ENCODE measurements at places on chromosomes 16 and 17. TPM values are rescaled to one million over a fixed set of nuclear protein-coding genes. Genes with fewer than 3 reads are reported as not detected.
A peak's percentile ranks its signal among the peaks of the same experiment; 100 is the strongest.

DNA sequence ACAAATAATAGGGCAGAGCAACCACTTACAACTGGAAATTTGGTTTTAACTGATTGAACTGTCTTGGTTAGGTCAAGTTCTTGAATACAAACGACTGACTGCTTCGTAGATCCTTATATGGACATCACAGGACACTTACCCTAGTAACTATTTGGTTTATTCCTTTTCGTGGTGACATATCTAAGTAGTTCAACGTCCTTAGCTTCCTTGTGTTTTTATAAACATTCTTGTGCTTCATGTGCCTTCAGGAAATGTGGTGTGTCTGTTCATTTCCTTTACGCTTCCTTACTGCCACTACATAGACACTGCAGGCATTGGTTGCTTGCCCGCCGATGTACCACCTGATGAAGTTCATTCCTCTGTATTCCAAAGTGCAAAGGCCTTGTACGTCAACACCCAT, 59.3 kb downstream of the USP10 start:
- no peak for DNase-seq

GRCh38 chr16:11506741-11507305, 79.9 kb downstream of the LITAF start:
- DNase-seq, result no peak

DNA sequence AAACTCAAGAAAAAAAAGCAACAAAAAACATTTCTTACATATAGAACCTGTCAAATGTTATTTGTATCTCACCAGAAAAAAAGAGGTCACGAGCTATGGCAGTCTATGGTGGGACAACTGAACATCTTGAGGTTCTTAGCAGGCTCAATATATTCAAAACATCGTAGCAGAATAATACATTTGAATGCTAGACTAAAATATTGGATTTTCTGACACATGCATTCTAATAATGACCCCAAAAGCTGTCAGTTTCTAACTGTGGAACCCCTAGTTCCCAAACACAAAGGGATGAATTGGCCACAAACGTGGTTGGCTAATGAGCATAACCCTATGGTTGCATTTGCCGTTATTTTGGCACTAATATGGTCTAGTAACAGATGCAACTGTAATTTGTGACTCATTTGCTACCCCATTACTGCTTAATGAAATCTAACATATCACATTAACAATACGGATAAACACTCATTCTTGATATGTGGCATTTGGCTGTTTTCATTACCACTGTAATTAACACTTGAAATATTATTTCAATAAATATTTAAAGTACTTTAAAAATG, 81.2 kb downstream of the TOX3 start:
- no peak for DNase-seq

ATP1B2 gene
- polyA plus RNA-seq, result 21.5 TPM

HES7 gene
- polyA plus RNA-seq, result not detected

DPEP2 gene
- polyA plus RNA-seq, result 0.75 TPM

TCAP gene
- polyA plus RNA-seq, result 2.0 TPM

GRCh38 chr17:80846932-80847331, 144.7 kb upstream of the CHMP6 start:
- DNase-seq, result no peak

DNA sequence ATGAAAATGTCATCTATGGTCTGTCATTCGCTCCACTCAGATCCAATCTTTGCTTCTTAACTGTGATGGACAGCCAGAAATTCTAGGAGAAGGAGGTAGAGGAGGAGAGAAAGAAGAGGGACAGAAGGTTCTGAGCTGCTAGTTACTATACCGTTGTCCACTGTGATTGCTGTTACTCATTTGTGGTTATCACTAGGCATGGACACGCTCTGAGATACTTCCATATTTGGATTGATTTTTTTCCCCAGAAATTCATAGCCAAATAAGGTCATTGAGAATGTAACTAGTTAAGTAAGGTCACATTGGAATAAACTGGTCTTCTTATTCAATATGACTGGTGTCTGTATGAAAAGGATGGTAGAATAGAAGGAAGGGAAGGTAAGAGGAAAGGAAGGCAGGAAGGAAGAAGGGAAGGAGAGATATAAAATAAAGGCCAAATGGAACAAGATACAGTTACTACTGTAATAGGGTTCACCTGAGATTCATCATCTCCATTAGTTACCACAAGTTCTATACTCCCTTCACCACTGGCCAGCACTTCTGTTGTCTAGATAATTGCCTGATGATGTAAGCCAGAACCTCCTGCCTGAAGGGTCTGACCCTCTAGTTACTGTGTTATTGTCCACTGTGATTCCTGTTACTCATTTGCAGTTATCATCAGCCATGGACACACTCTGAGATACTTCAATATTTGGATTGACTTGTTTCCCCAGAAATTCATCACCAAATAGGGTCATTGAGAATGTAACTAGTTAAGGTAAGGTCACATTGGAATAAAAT, 2.9 kb downstream of the KRTAP9-7 start:
- DNase-seq, result no peak

- DNase-seq, result no peak
These were observed 1.4 kb downstream of the ERCC4 start for GRCh38 chr16:13921328-13921727.

DNA sequence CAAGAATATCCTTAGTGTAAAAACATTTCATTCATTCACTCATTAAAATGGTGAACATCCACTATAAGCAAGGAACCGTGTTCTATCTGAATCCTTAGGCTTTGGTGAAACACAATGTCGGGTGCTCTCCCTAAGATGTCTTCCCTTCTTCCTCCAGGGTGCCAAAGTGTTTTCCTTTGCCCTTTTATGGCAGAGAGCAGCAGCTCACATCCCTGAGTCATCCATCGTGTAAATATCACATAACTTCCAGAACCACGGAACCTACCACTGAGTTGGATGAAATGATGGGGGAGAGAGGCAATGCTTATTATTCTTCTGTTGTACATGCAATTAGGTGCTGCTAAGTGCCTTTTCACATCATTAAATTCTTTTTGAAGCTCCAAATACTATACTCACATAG, 50.2 kb downstream of the DNAH3 start:
- no peak for DNase-seq

RHBDL3 gene
- 1.4 TPM for polyA plus RNA-seq

- DNase-seq, result no peak
These were observed 2.1 kb downstream of the ARMC7 start for GRCh38 chr17:75111777-75112335.

DNA sequence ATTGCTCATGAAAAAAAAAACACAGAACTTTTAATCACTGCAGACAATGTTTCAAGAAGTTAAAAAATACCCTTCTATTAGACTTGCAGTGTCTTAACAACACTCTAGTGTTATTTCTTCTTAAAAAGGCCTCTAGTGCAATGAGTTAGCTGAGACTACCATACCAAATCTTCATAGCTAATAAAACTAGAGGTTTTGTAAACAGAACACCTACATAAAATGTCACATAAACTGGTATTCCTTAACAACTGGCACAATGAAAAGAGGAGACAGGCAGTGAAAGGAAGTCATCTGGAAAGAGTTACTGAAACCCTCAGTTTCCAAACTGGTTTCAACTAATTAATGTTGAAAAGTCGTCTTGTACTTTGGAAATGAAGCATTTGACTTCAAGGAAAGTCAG, 394.2 kb upstream of the PMFBP1 start:
- no peak for DNase-seq

TRPV3 gene
- 1.4 TPM for polyA plus RNA-seq

HSPB9 gene
- polyA plus RNA-seq, result 0.50 TPM

GRCh38 chr16:82182266-82183003, 12.4 kb upstream of the MPHOSPH6 start:
- peak; percentile 54 for DNase-seq

RNF222 gene
- 0.12 TPM for polyA plus RNA-seq

All from renal pelvis (tissue), 12 donors.